Stimulated activated CD4-positive, alpha-beta T cell treated with anti-CD3 and anti-CD28 coated beads, Interleukin-2, amount 100 ng/mL, for 4 hours (primary cell): ENCODE measurements at places on chromosomes 7 and 10.

GRCh38 chr10:55310143-55310542, 509.1 kb upstream of the PCDH15 start:
- DNase-seq: no peak

DNA sequence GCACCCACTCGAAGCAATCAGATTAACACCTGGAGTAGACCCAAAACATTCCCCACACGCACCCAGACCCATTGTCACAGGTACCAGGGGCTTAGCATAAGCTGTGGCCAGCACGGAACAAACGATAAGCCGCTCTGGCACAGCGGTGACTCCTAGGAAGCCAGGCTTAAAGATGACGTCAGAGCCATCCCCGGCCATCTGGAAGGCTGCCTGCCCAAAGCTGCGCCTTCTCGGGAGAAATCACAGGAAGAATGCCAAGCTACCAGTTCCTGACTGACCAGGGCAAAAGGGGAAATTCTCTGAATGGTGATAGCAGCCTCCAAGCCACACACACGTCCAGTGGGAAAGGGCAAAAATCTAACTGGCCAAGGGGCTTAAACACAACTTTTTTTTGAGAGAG, 13.0 kb upstream of the WIPI2 start:
- DNase-seq: no peak

- no peak for DNase-seq
These were observed 136.0 kb downstream of the EPC1 start for GRCh38 chr10:32211046-32211363.

DNA sequence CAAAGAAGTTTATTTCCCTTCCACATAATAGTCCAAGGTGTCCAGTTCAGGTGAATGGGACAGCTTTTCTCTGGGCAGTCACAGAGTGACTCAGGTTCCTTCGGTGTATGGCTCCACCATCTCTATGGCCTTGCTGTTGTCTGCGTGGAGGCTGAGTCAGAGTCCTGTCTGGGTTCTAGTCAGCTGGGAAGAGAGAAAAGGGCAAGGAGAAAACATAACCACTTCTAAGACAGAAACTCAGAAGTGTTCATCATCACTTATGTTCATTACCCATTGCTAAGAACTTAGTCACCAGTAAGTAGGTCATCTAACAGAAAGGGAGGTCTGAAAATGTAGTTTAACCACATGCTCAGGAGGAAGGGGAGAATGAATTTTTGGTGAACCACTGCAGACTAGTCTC, 32.4 kb upstream of the CCDC7 start:
- DNase-seq: no peak

DNA sequence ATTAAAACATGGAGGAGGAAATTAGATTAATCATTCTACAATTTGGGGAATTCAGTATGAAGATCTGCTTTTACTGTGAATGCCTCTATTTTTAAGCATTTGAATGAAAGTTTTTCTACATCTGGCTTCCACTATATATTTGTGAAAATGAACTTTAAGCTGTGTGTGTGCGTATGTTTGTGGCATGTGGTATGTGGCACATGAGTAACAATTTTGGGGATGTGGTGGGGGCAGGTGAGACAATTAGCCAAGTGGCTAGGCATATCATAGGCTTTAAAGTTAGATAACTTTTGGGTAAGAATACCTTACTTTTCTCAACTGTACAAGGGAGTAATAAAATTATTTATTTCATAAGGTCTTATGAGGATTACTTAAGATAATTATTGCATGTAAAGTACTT, 81.5 kb downstream of the ZNF22 start:
- no peak for DNase-seq

DNA sequence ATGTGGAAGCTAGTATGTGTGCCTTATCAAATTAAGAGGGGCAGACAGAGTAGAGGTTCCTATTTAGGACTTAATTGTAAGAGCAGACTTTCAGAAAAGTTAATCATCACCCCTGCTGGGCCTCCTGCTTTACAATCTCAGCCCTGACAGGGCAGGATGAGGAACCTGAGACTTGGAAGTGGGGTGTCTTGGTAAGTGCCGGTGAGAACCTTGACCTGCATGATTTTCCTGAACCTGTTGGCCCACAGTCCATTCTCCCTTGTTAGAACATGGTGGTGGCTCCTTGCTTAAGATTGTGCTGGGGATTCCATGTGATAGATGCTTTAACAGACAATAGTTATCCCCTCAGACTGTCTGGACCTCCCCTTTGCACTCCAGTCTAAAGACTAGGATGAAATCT, 141.7 kb upstream of the TMEM72 start:
- DNase-seq: no peak

GRCh38 chr10:15052121-15052520, 8.4 kb downstream of the OLAH start:
- no peak for DNase-seq

DNA sequence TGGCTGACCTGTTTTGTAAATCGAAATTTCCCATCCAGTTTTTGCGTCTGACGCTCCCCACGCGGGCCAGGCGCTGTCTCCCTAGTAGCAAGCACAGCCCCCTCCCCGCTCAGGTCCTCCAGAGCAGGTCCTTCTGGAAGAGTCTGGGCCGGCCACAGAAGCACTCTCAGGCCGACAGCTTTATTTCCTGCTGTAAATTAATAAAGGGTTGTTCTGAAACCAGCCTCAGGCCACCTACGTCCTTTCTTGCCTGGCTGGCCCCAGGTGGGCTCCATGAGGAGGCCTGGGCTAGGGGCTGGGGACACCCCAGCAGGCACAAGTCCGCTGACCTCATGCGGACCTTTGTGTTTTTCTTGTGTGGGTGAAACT, 35.2 kb downstream of the CAMK2B start:
- DNase-seq: no peak

- no peak for DNase-seq
These were observed 104.6 kb downstream of the PPP1R9A start for GRCh38 chr7:95011995-95012394.

GRCh38 chr7:18577096-18577771, 81.7 kb downstream of the HDAC9 start:
- DNase-seq: no peak
